GM23248 (cell line): ENCODE measurements at places on chromosomes 7 and 10. TPM values are rescaled to one million over a fixed set of nuclear protein-coding genes. Genes with fewer than 3 reads are reported as not detected.

The GIMAP5 gene
- not detected in 2 replicates for polyA plus RNA-seq

DNA sequence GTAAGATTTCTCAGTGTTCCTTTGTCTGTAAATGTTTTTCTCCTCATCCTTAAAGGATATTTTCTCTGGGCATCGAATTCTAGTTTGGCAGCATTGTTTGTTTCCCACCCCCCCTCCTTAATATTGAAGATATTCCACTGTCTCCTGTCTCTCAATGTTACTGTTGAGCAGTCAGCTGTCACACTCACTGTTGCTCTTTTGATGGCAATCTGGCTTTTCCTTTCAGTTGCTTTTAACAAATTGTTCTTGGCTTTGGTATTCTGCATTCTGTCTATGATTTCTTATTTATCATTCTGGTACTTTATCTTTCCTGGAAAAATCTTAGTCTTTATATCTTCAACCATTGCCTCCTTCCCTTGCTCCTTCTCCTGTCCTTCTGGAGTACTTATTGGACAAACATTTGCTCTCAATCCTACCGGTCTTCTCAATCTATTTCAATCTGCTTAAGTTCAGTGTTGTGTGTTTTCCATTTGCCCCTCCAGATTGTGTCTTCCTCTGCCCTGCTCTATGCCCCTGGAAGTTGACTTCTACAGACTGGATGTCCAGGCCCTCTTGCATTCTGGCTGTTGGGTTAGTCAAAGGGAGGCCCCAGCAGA lies 9.3 kb upstream of the GTPBP4 start:
- peak; percentile 26 for DNase-seq
- no peaks in the 10 kb centered on the region for H3K4me1 ChIP-seq
- H3K4me3 ChIP-seq = no peak overlapping the region
- no peak overlapping the region for H3K27ac ChIP-seq
- H3K27me3 ChIP-seq = no peaks in the 10 kb centered on the region

GRCh38 chr7:131919920-131920709 lies 363.7 kb upstream of the PODXL start:
- no peaks in the 10 kb centered on the region for H3K36me3 ChIP-seq
- DNase-seq = no peak
- no peak overlapping the region for H3K4me3 ChIP-seq
- H3K27ac ChIP-seq = no peak overlapping the region

DNA sequence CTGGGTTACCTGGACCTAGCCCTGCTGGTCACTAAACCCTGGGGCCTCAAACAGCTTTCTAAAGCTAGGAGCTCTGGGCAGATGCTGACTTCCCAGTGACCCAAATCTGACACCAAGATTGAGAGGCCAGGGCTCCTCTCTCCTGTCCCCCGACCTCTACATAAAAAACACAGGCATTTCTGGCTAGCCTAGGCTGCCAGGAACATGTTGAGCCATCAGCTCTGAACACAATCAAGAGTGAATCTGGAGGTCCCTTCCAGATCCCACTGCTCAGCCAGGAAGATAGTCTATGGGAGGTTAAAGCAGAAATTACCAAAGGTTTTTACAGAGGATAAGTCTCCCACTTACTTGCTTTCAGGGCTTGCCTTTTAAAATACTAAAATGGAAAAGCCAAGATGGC lies 22.1 kb upstream of the PDE1C start:
- H3K27ac ChIP-seq = peak overlapping the region; percentile 92
- no peaks in the 10 kb centered on the region for H3K27me3 ChIP-seq
- peak overlapping the region; percentile 44 for H3K4me3 ChIP-seq
- H3K4me1 ChIP-seq = peaks cover 35% of the 10 kb centered on the region
- peak; percentile 74 for DNase-seq

The ZNF786 gene
- polyA plus RNA-seq = 3.5 and 3.9 TPM in 2 replicates

- no peaks in the 10 kb centered on the region for H3K4me1 ChIP-seq
- no peak overlapping the region for H3K27ac ChIP-seq
- H3K36me3 ChIP-seq = no peaks in the 10 kb centered on the region
- no peak for DNase-seq
- no peak overlapping the region for H3K4me3 ChIP-seq
- no peaks in the 10 kb centered on the region for H3K27me3 ChIP-seq
These were observed 222.0 kb downstream of the PRPF18 start for GRCh38 chr10:13808556-13809391.

DNA sequence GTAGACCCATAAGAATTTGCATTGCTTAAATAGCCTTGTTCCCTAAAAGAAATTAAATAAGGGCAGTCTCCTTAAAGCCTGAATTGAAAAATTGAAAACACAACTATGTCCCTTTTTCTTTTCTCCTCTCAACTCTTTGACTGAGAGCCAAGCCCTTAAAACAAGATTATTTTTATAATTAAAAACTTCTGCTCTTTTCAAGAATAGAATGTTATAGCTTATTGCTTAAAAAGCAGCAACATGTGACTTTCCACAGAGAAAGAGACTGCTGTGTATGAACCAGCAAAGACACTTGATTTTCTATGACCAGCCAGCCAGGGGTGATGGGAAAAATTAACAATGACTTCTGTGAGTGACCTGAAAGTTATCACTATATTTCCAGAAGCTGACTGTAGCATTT lies 295.2 kb upstream of the CELF2 start:
- no peaks in the 10 kb centered on the region for H3K36me3 ChIP-seq
- no peaks in the 10 kb centered on the region for H3K27me3 ChIP-seq
- H3K4me1 ChIP-seq = no peaks in the 10 kb centered on the region
- no peak overlapping the region for H3K4me3 ChIP-seq

The CYP3A7 gene
- polyA plus RNA-seq = not detected in 2 replicates

The TEX36 gene
- 0.34 and 0.35 TPM in 2 replicates for polyA plus RNA-seq

- peak; percentile 13 for DNase-seq
- H3K27ac ChIP-seq = no peak overlapping the region
- no peaks in the 10 kb centered on the region for H3K36me3 ChIP-seq
- no peaks in the 10 kb centered on the region for H3K27me3 ChIP-seq
- H3K4me1 ChIP-seq = no peaks in the 10 kb centered on the region
- H3K4me3 ChIP-seq = no peak overlapping the region
These were observed 290.8 kb downstream of the NXPH1 start for GRCh38 chr7:8724080-8724718.
